ENCODE measurements at places on chromosomes 1 and 21.
A peak's percentile ranks its signal among the peaks of the same experiment; 100 is the strongest.

DNA sequence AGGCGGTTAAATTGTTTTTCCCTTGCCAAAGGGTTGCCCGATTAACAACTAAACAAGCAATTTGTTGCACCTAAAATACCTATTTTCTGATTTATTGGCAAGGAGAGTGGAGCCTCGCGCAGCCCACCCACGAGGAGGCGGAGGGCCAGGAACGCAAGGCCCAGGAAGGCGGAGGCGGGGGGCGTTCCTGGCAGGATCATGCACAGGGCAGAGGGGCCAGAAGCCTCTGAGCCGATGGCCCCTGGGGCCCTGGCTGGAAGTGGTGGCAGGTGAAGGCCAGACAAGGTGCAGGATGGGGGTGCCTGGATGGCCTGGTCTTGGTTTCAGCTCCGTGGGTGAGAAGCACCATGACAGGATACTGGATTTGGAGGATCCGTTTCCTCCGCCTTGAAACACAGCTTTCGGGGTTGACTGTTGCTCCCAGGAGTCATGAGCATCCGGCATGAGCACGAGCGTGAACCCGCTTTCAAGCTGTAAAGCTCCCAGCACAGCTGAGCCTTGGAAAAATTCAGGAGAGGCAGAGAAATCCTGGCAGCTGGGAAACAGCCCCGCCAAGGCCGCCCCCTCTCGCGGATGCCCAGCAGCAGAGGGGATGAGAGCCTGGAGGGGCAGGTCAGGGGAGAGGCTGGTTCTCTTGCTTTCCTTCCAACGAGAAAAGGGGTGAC lies 35.0 kb downstream of the AJAP1 start:
- DNase-seq: no peak

DNA sequence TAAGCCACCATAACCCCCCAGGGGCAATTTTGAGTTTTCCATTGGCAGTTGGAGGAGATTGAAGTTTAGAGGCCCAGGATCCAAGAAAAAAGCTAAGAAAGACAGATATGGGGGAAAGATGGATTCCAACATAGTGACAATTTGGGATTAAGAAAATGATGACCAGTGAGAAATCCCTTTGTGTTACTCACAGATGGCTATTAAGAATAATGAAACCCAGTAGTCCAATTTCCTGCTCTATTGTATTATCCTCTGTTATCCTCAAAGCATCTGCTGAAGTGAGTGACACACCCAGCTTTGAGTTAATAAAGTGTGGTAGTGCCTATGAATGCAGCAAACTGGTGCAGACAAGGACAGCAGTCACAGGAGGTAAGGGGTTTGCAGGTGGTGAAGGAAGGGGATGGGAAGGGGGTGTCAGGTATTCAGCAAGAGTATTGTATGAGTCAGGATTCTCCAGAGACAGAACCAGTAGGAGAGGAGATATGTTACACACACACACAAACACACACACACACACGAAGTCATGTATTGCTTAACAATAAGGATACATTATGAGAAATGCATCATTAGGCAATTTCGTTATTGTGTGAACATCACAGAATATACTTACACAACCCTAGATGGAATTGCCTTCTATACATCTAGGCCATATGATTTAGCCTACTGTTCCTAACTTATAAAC lies 112.4 kb upstream of the VANGL1 start:
- no peak for DNase-seq

DNA sequence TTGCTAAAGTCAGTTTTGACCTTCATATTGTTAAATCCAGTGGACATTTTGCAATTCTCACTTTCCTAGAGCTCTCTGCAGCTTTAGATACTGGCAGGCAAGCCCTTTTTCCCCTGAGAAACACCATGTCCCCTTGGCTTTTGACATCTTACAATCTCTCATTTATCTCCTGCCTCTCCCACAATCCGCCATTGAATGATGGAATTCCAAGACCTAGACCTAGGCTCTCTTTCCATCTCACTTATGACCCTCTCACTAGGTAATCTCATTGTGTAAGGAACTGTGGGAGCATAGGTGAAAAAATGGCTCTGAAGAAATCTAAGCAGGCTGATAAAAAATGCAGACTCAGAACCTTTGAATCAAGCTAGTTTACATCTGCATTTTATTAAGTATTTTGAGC lies 2.0 kb downstream of the KYAT3 start:
- no peak for DNase-seq

DNA sequence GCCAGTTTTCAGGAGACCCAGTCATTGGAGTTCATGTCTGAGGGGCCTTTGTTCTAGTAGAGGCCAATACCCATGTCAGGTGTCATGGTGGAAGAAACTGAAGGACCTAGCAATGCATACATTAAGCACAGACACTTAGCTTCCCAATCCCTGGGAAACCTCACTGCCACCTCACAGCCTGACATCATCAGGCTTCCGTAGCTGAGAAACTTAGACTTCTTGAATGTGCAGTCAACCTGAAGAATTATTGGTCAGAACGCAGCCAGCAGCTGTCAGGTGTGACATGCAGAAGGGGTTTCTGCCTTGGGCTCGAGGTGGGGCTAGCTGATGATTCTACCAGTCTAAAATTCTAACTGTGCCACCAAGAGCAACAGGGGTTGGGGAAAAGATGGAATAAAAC lies 1.9 kb upstream of the ITPKB start:
- no peak for DNase-seq

- DNase-seq: no peak
Observed at GRCh38 chr21:38165466-38166172, 91.2 kb upstream of the KCNJ15 start.

GRCh38 chr1:156213644-156213966 lies 798 bp downstream of the PMF1 start:
- DNase-seq: peak; percentile 47

- no peak for DNase-seq
Observed at GRCh38 chr1:22520871-22521270, 42.4 kb upstream of the EPHA8 start.

DNA sequence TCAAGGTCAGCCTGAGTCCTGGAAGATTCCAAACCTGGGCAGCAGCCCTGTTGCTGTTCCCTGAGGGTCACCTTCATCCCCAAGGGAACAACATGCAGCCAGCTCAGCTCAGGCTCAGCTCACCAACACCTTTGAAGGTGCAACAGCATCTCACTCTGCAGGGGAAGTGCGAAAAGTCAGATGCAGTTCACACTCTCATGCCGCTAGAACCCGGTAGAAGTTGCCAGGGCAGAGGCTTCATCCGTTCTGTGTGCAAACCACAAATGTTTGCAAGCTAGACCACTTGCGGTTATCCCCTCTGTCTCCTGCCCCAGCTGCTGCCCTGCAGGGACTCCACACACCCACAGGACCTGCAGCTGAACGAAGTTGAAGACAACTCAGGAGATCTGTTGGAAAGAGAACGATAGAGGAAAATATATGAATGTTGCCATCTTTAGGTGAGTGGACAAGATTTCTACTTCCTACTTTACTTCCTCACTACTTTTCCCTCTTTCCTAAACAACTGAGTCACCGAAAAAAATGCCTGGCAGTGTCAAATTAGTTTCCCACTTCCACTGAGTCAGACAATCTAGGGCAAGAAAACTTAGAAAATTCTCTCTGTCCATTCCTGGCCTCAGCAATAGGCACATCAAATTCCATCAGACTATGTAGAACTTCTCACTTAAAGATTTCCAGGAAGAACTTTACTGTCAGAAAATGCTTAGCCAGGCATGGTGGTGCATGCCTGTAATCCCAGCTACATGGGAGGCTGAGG lies 1.8 kb upstream of the FCRL6 start:
- DNase-seq: peak; percentile 52

- DNase-seq: no peak
Observed at GRCh38 chr1:47575855-47576757, 138.3 kb downstream of the FOXD2 start.

GRCh38 chr21:45335761-45336534 lies 48.3 kb upstream of the POFUT2 start:
- no peak for DNase-seq

- DNase-seq: no peak
Observed at GRCh38 chr21:33286076-33286475, 19.9 kb downstream of the IL10RB start.

GRCh38 chr1:77336729-77337128 lies 54.9 kb downstream of the AK5 start:
- DNase-seq: no peak

GRCh38 chr1:242081446-242081845 lies 82.5 kb upstream of the MAP1LC3C start:
- no peak for DNase-seq
